ENCODE measurements at places on chromosomes 7 and 10.

GRCh38 chr7:143983960-143984359, 16.2 kb upstream of the OR6B1 start:
- DNase-seq: no peak

- DNase-seq: no peak
Observed at GRCh38 chr7:112707655-112708054, 82.5 kb downstream of the TMEM168 start.

DNA sequence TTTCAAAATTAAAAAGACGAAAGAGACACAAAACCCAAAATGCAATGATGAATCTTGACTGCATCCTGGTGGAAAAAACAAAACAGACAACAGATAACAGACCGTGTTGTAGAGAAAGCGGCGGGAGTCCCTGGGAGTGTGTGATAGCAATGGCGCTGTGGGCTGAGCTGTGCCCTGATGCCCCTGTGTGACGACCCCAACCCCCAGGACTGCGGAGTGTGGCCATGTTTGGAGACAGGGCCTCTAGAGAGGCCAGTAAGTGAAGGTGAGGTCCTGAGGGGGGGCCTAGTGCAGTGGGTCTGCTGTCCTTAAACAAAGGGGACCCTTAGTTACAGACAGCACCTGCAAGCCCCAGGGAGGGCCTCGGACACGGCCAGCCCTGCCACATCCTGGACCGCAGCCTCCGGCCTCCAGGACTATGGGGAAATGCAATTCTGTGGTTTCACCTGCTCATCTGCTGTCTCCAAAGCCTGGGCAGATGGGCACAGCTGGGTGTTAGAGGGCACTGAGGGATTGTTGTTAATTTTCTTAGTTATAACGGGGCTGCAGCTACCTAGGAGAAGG, 277.7 kb downstream of the DNAJB6 start:
- no peak for DNase-seq

DNA sequence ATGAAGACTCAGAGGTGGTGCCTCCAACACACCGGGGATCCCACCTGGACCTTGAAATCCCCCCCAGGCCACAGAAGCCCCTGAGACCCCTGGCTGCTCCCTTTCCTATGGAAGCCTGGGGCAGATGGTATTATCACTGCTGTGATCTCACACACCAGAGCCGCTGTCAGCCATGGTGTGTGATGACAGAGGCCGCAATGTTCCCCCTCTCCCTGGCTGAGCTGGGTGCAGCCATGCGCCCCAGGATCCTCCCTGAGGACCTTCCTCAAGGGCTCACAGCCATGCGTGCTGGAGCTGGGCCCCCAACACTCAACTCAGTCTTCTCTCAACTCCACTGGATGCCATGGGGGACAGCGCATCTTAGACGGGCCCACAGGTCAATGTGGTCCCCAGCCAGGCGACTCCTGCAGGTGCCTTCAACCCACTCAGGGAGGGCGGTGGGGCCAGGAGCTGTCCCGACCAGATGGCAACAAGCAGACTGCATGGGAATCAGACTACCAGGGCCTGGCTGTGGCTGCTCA, 44.9 kb downstream of the VIPR2 start:
- no peak for DNase-seq

GRCh38 chr10:19874791-19875190, 58.6 kb downstream of the PLXDC2 start:
- DNase-seq: no peak

DNA sequence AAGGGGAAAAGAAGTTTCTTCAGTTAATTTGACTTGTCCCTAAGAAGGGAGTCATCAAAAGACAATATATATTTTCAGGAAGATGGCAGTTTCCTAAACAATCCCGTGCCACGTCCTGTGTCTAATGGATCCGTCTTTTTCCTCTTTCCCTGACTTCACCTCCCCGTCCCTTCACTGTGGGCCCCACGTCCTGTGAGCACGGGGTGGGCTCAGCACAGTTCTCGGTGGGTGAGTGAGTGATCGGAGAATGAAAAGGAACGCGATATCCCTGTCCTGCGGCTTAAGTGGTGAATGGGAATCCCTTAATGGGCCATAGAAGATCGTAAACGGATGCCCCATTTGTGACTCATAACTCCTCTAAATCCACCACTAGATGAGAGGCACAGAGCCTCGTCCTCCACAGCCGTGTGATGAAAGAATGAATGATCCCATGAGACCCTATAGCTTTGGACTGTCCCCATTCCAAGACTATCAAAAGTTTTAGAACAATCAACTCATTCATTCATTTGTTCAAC, 63.5 kb upstream of the PITRM1 start:
- DNase-seq: no peak

- peak; percentile 58 for DNase-seq
Observed at GRCh38 chr7:149199234-149199995, 4.1 kb downstream of the ZNF282 start.

DNA sequence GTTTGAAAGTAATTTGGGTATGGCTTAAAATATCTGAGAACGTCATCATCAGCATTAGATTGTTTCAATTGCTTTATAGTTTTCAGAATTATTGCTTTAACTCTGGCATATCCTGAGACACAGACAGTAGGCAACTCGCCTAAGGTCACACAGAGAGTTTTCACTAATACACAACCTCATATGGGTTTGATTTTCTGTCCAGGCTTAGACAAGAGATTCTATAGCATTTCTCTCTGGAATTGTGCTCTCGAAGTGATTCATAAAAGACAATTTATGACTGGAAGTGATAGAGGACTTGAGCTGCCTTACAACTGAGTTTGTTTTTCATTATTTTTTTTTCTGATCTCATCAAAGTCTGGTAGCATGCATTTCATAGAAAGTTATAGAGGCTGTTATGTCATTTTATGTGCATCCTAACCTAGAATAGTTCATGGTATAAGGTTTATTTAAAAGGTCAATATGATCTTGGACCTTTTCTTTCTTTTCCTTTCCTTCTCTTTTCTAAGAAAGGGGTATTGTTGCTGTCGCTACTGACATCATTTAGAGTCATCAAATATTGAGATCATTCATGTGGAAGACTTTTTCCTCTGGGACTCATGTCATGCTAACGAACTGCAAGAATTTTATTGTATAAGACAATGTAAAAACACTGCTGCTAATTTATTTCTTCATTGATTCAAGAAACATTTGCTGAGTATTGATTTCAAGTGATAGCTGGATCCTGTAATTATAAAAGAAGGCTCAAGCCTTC, 278.2 kb downstream of the PLXDC2 start:
- no peak for DNase-seq

DNA sequence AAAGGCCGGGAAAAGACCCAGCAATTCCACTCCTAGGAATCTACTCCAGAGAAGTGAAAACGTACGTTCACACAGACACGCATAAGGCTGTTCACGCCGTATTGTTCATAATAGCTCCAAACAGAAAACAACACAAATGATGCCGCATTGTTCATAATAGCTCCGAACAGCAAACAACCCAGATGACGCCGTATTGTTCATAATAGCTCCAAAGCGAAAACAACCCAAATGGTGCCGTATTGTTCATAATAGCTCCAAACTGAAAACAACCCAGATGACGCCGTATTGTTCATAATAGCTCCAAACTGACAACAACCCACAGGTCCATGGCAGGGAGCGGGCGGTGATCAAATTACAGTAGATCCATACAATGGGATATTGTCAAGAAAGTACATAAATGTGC, 85.2 kb upstream of the DNAAF5 start:
- no peak for DNase-seq

DNA sequence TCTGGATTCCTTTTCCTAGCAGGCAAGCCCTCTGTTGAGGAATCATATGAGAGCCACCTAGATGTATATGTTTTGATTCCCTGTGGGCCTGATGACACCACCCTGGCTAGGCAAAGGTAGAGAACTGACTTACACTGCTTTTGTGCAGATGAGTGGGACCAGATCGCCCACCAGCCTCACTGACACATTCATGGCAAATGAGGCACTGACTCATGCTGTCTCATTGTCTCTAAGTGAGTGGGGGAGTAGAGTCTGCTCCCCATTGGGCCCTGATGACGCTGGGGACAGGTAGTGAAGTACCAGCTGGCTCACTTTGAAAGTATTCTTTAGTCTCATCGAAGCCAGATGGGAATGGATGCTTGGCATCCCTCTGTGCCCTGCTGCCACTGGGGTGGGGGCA, 326.3 kb downstream of the ABCA13 start:
- DNase-seq: no peak

DNA sequence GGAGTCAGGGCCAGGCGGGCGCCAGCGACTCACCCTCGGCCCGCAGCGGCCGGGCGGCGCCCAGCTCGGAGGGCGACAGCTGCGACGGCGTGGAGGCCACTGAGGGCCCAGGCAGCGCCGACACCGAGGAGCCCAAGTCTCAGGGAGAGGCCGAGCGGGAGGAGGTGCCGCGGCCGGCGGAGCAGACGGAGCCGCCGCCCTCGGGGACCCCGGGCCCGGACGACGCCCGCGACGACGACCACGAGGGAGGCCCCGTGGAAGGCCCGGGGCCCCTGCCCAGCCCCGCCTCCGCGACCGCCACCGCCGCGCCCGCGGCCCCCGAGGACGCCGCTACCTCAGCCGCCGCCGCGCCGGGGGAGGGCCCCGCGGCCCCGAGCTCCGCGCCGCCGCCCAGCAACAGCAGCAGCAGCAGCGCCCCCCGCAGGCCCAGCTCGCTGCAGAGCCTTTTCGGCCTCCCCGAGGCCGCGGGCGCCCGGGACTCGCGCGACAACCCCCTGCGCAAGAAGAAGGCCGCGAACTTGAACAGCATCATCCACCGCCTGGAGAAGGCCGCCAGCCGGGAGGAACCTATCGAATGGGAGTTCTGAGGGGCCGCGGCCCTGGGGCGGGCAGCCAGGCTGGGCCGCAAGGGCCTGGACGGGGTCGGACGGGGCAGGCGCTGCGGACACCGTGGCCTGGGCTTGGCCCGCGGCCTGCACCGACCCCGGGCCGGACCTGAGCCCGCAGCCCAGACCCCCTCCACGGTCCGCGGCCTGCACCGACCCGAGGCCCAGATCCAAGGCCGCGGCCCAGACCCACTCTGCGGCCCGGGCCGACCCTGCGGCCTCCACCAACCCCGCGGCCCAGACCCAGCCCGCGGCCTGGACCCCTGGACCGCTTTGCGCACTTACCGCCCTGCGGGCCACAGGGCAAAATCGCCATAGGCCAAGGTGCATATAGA, 37.9 kb upstream of the SH2B2 start:
- no peak for DNase-seq

GRCh38 chr10:51001587-51001986, 72.7 kb upstream of the PRKG1 start:
- peak; percentile 53 for DNase-seq

- no peak for DNase-seq
Observed at GRCh38 chr10:70558871-70559810, 43.4 kb downstream of the PRF1 start.

GRCh38 chr7:66886152-66886551, 34.9 kb upstream of the TMEM248 start:
- DNase-seq: no peak

DNA sequence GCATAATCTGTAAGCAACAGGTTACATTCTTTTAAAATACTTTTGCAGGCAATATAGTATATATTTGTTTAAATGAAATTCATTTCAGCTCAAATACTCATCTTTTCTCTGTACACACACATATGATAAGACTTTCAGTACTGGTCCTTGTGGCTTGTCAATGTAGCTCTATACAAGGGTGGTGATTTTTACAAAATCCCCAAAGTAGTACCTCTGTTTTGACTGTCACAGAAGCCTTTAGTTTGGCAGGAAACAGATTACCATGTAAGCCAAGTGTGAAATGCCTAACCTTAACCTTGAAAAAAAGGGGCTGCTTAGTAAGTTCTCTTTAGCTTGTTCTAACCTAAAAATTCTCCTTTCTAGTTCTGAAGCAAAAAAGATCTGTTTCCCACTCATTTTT, 87.9 kb downstream of the KCND2 start:
- no peak for DNase-seq

- no peak for DNase-seq
Observed at GRCh38 chr7:22864855-22865601, 42.4 kb upstream of the TOMM7 start.

- DNase-seq: no peak
Observed at GRCh38 chr7:26065652-26066051, 86.3 kb upstream of the NFE2L3 start.

GRCh38 chr7:171912-172515, 20.4 kb upstream of the FAM20C start:
- no peak for DNase-seq

DNA sequence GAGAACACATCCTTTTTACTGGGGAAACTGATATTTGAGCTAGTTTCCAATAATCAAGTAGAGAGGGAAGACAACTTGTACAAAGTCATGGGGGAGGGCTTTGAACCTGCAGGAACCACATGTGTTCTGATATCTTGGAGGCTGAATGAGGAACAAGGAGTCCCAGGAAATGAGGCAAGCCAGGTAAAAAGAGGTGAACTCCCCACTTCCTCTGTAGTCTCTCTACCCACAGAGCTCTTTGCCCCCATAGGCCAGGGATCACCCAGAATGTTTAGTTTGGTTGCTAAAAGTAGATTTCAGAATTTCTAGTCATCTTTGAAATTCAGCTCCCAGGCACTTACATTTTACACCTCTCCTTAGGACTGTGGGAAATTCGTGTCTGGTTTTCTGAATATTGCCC, 276.4 kb downstream of the SFMBT2 start:
- no peak for DNase-seq

DNA sequence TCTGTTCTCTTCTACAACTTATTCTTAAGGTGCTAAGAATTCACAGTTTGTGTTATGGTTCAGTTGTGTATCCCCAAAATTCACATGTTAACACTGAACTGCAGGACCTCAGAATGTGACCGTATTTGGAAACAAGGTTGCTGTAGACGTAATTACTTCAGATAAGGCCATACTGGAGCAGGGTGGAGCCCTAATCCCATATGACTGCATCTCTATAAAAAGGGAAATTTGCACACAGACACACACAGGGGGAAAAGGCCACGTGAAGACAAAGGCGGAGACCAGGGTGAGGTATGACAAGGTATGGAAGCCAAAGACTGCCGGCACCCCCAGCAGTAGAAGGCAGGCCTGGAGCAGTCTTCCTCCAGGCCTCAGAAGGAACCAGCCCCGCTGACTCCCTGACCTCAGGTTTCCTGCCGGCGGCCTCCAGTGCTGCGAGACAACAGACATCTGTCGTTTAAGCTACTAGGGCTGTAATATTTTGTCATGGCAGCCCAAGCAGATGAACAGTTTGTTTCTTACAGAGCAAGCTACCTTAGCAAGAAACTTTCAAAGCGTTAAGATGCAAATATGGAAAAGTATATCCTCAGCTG, 98.7 kb downstream of the PROSER2 start:
- peak; percentile 23 for DNase-seq

DNA sequence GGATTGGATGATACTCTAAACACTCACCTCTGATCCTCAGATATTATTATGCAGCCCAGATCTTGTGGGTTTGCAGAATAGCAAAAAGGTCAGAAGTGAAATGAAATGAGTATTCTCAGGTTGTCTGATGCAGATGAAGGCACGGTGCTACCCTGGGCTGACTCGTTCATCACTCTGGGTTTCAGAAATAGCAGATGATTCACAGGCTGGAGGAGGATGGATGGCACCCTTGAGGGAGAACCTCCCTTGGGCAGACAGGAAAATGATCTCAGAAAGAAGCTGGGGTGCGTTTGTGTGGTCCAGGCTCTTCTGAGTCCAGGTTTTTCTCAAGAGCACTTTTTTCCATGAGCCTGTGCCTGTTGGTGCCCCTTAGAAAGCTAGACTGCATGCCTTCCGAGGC, 515.8 kb upstream of the MKI67 start:
- no peak for DNase-seq

- peak; percentile 64 for DNase-seq
Observed at GRCh38 chr7:134420424-134421125, 38.3 kb downstream of the AKR1B1 start.
